ENCODE measurements at places on chromosomes 7 and 10.

GRCh38 chr10:122494833-122495232 is 33.5 kb downstream of the HTRA1 start:
- DNase-seq, result peak; percentile 35

GRCh38 chr7:156050636-156051569 is 238.6 kb upstream of the SHH start:
- DNase-seq, result no peak

- DNase-seq, result no peak
Measured at GRCh38 chr7:3548815-3549214, 247.8 kb downstream of the SDK1 start.

DNA sequence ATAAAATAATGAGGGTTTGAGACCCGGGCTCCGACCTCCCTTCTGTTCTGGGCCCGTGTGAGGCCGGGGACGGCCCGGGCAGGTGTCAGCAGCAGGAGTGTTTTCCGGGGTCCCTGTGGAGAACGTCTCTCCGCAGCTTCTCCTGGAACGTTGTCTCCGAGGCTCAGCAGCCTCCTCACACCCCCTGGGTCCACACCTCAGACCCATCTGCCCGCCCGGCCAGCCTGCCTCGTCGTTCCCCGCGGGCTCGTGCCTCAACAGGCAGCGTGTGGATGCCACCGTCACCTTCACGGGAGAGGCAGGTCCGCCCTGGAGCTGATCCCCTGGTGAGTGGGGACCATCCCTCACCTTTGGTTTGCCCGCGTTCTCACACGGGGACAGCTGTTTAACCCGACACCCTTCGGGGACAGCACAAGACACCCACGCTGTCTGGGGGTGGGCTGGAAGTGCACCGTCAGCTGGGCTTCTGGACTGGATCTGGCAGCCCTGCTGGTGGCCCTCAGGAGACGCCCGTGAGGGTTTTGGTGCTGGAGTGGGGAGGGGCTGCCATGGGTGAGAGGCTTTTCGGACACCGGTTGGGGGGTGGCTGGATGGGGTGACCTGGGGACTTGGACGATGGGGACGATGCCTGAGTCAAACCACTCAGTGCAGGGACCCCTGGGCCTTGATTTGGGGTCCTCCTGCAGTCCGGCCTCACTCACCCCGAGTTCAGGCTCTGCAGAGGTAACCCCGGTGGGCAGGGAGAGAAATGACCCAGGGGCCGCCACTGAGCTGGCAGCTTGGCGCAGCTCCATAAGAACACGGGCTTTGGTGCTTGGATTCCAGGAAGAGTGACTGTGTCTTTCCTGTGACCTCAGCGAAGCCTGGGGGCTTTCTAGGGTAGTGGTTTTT is 131.7 kb downstream of the DNAJB6 start:
- DNase-seq, result no peak

DNA sequence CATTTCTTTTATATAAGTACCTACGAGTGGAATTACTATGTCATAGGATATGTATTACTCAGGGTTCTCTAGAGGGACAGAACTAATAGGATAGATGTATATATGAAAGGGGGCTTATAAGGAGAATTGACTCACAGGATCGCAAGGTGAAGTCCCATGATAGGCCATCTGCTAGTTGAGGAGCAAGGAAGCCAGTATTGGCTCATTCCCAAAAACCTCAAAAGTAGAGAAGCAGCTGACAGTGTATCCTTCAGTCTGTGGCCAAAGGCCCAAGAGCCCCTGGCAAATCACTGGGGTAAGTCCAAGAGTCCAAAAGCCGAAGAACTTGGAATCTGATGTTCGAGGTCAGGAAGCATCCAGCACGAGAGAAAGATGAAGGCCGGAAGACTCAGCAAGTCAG is 59.8 kb downstream of the GALNT17 start:
- DNase-seq, result no peak

- DNase-seq, result no peak
Measured at GRCh38 chr10:123564631-123565030, 101.5 kb upstream of the GPR26 start.

DNA sequence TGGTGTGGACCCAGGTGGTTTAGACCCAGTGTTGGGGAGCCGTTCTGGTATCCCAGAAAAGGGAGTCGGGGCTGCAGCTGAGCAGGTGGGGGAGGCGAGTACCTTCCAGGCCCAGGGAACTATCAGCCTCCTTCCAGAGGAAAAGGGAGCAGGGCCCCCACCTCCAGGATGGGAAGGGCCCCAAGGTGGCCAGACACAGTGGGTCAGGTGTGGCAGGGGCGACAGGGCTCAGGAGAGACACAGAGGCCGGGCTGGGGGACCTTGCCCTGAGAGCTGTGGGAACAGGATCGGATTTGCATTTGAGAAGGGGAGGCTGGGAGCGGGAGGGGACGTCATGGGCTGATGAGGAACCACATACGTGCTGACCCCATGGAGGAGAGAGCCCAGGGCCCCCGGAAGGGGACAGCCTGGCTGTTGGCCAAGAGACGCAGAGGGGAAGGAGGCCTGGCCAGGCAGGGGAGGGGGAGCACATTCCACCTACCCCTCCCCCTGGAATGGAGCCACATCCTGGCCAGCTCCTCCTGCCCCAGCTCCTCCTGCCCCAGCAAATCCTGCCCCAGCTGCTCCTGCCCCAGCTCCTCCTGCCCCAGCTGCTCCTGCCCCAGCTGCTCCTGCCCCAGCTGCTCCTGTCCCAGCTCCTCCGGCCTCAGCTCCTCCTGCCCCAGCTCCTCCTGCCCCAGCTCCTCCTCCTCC is 9.7 kb upstream of the TTYH3 start:
- no peak for DNase-seq

- DNase-seq, result no peak
Measured at GRCh38 chr7:1407892-1408291, 51.4 kb downstream of the MICALL2 start.

GRCh38 chr10:18097524-18097923 is 42.7 kb upstream of the CACNB2 start:
- DNase-seq, result no peak

GRCh38 chr7:78788464-78788863 is 665.0 kb downstream of the MAGI2 start:
- no peak for DNase-seq

DNA sequence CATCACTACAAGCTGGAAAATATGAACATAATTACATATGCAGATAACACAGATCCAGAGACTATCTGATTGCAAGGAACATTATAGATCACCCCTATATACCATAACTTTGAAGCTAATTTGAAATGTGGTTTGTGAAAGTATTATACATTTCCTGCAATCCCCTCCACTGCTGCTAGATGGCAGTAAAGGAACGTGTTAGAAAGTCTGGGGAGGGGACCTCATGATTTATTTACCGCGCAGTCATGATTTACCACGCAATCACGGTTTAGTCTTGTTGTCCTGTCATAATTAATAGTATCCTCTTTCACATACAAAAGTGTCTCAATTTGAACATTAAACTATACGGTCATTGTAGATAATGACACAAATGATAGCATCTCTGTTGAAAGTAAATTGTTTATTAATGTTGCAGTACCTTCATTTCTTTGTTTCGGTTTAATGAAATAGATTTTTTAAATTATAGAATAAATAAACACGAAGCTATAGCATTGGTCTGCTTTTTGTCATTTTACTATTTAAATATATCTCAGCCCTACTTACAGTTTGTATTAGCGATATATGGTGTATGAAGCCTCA is 145.3 kb upstream of the PRSS1 start:
- no peak for DNase-seq

DNA sequence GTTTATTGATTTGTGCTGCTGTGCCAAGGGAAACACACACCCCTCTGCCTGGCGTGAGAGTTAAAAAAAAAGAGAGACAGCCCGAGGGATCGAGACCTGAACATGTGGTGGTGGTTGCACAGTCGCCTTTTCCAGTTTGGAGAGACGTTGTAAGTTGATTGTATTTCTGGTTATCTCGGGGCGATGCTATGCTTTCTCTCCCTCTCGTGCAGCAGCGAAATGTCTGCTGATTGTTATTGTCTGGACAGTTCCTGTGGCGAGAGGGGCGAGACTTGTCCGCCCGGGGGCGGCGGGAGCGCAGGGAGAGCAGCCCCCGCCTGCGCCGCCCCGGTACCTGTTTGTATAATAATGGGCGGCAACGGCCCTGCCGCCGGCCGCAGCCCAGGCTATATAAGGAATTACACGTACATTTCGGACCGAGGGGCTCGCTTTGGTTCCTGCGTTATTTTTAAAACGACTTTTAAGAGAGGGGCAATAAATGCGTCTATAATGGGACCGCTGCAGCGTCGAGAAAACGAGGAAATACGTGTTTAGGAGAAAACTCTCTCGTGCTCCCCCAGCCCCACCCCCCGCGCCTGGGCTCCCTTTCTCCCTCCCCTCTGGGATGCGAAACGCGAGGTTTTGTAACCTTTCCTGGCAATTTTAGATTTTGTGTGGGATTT is 1.7 kb downstream of the ZEB1 start:
- DNase-seq, result peak; percentile 59

- DNase-seq, result no peak
Measured at GRCh38 chr10:93166134-93166533, 92.4 kb downstream of the CYP26A1 start.
